ENCODE measurements at places on chromosomes 4 and X.

GRCh38 chr4:11341337-11342043, 87.2 kb downstream of the HS3ST1 start:
- DNase-seq = no peak

- DNase-seq = no peak
Measured at GRCh38 chrX:15564981-15565579, 35.7 kb downstream of the ACE2 start.

- no peak for DNase-seq
Measured at GRCh38 chrX:14936561-14936960, 63.3 kb downstream of the MOSPD2 start.

DNA sequence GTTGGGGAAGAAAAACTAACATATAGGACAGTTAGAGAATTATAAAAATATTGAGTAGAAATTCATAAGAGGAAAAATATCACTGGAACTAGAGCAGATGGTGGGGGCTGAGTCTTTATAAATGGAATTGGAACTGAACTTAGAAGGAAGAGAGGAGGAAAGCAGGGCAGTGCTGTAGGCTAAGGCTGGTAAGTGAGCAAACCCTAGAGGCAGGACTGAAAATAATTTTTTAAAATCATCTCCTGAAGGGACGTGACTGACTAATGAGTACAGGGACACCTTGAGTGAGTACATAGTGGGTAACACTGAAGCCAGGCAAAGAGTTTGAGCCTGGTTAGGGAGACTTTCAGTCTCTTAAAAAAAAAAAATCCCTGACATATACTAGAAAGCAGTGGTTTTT, 63.3 kb downstream of the GALNT7 start:
- no peak for DNase-seq

DNA sequence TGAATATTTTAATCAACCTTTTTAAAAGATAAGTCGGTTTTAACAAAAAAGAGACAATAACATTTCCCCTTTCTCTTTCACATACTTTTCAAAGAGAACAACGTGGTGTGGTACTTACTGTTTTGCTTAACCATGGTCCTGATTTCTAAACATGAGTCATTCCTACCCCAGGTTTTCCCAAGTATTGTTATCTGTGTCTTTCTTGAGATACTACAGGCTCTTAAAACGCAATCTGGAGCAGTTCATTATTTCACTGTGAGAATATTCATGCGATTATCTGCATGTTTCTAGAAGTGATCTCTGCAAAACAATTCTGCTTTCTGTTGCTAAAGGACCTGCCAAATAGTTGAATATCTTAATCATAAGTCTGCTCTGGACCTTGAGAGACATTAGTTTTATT, 127.3 kb downstream of the TENM3 start:
- no peak for DNase-seq
